ENCODE measurements at places on chromosomes 1 and 21.

DNA sequence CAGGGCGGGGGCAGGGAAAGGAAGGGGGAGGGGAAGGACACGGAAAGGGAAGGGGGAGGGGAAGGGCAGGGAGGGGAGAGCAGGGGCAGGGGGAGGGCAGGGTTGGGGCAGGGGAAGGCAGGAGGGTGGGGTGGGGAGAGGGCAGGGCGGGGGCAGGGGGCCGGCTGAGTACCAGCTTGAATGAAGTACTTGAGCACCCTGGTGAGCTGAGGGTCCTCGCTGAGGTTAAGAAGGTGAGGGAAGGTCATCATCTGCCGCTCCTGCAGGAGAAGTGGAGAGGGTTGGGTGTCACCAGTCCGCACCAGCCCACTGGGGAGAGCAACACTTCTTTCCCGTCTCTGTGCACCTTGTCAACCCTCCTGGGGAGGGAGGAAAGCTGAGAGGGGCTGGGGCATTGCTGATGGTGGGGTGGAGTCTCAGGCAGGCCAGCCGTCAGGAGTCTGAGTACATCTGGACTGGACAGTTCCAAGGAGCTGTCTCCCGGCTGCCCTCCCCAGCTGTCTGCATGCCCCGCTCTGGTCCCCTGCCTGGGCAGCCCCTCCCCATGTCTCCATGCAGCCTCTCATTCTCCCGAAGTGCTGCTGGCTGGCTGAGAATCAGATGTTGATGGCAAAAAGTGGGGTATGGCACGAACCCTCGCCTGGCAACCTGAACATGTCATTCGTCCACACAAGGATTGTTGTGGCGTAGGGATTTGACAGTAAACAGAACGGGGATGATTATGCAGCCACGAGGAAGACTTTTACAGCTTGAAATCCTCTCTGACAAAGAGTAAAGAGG lies 70.0 kb downstream of the SCCPDH start:
- no peak for DNase-seq

DNA sequence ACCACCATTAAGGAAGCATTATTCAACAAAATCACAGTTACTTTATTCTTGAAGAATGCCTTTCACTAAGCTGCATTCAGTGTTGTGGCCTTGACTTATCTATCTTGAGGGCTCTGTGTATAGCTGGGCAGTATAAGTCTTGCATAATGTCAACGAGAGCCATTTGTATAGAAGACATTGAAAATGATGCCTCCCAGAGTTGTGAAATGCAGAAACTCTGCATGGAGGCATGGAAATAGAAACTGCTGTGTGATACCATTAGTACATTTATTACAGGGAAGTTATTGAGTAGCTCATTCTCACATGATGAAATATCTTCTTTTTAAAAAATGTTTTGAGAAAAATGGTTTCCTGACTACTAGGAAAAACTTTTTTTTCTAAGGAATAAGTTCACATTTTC lies 111.4 kb upstream of the SNX7 start:
- no peak for DNase-seq

DNA sequence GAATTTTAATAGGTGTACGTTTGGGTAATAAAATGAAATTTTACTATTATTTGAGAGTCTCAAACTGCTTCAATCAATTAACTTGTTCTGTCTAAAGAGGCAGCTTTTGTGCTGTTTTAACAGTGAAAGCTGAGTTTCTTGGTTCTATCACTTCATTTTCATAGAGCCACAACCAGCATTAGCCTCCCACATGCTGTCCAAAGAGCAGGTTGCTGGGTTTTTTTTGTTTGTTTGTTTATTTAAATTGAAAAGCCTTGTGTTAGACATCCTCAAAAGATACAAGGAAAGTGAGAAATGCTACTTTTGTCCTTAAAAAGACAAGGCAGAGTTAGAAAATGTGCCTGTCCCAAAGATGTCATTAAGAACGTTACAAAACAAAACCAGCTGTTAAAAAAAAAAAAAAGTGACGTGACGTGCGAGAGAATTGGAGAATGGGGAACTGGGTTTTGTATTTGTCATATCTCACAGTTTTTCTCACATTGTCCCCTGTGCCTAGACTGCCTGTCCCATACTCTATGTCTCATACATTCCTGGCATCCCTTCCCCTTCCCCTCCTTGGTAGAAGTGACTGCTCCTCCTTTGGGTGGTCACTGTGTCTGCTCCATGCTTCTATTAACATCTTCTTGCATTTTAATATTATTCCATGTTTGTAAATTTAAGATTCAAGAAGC lies 63.1 kb upstream of the CD34 start:
- no peak for DNase-seq

- no peak for DNase-seq
These were observed 181.8 kb upstream of the L1TD1 start for GRCh38 chr1:62012836-62013235.

DNA sequence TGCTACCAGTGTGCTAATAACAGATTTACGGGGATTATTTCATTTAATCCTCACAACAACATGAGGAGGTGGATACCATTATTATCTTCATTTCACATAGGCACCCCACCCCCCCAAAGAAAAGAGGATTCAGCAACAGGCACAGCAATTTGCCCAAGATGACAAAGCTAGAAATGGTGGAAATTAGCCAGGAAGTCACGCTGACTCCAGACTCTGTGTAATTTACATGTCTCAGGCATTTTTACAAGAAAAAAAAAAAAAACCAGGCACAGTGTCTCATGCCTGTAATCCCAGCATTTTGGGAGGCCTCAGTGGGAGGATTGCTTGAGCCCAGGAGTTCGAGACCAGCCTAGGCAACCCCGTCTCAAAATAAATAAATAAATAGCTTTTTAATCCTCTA lies 37.5 kb upstream of the PRDM2 start:
- DNase-seq = no peak

DNA sequence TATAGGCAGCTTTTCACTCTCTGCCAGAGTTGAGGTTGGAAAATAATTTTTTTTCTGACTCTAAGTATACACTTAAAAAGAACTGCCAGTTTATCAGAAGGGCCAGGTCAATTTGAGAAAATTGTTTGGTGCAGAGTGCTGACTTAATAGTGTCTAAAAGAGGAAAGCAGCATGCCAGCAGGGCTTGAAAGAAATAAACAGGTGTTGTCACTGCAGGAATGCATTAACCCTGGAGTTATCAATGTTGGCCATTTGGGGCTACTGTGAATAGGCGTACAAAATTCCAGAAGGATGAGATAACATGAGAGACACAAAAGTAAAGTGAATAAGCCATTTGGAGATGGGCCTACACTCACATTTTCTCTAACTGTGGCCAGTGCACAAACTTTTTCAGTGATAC lies 220.6 kb upstream of the PLD5 start:
- DNase-seq = no peak

GRCh38 chr1:234683127-234683860 lies 73.3 kb upstream of the IRF2BP2 start:
- no peak for DNase-seq

DNA sequence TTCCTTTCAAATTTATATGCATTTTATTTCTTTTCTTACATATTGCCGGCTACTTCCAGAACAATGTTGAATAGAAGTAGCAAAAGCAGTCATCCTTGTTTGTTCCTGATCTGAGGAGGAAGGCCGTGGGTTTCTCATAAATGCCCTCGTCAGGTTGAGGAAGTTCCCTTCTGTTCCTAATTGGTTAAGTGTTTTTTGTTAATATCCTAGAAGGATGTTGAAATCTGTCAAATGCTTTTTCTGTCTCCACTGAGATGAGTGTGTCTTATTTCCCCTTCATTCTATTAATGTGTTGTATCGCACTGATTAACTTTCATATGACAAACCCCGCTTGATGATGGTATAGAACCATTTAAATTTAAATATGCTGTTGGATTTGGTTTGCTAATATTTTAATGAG lies 15.4 kb downstream of the TTLL10 start:
- DNase-seq = no peak

DNA sequence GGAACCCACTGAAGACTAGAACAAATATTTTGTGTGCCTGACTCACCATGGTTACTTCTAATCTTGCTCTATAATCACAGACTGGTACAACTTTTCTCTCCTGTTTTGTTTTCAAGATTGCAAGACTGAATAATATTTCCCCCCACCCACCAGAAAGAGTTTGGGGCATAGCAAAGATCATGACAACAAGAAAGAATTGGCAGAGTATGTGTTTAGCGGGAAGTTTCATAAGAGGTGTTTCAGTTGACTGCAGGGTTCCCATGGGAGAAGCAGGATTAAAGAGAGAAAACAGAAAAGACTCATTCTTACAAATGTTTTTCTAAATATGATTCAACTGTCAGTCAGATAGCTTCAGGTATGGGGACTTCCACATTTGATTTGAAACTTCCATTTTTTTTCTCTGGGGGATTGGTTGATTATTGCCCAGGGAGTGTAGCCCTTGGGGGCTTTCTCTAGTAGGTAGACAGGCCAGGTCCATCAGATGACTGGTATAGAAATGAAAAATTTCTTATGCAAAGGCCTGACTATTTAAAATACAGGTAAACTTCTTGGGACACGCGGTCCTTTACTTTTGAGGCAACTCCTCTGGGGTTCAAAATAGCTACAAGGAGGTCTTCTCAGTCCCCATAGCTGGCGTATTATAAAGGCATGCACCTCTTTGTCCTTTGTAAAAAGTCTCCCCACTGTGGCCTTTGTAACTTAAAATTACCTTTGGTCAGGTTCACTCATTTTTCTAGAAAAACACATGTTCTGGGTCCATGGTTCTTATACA lies 13.9 kb downstream of the OR14I1 start:
- DNase-seq = no peak

All from activated CD4-positive, CD25-positive, alpha-beta regulatory T cell treated with anti-CD3 and anti-CD28 coated beads, Interleukin-2, amount 50 U/mL, for 72 hours (primary cell).